ENCODE measurements at places on chromosomes 4 and X.
A peak's percentile ranks its signal among the peaks of the same experiment; 100 is the strongest.

DNA sequence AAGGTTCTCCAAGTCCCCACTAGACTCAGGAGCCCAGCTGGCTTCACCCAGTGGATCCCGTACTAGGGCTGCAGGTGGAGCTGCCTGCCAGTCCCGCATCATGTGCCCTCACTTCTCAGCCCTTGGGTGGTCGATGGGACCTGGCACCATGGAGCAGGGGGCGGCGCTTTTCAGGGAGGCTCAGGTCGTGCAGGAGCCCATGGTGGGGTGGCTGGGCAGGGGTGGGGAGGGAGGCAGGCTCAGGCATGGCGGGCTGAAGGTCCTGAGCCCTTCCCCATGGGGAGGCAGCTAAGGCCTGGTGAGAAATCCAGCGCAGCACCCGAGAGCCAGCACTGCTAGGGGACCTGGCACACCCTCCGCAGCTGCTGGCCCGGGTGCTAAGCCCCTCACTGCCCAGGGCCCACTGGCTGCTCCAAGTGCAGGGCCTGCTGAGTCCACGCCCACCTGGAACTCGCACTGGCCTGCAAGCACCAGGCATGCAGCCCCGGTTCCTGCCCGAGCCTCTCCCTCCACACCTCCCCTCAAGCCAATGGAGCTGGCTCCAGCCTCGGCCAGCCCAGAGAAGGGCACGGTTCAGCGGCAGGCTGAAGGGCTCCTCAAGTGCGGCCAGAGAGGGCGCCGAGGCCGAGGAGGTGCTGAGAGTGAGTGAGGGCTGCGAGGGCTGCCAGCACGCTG lies 72.7 kb upstream of the SLIT2 start:
- DNase-seq, result no peak

DNA sequence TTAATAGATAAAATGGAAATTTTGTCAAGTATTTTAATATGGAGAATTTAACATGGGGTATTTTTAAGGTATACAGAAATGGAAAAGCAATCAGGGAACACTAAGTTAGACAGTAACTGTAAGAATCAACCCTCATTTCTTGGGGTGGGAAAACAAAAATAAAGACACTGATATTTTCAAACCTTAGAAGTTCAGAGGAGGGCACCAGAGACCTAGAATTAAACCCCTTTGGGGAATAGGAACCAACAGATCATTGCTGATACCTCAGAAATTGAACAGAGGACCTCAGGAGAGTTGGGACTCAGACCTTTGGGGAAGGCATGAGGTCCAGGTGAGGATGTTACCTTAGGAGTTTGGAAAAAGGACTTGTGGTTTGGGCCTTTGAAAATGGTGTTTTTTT lies 435.6 kb downstream of the TMA16 start:
- no peak for DNase-seq

DNA sequence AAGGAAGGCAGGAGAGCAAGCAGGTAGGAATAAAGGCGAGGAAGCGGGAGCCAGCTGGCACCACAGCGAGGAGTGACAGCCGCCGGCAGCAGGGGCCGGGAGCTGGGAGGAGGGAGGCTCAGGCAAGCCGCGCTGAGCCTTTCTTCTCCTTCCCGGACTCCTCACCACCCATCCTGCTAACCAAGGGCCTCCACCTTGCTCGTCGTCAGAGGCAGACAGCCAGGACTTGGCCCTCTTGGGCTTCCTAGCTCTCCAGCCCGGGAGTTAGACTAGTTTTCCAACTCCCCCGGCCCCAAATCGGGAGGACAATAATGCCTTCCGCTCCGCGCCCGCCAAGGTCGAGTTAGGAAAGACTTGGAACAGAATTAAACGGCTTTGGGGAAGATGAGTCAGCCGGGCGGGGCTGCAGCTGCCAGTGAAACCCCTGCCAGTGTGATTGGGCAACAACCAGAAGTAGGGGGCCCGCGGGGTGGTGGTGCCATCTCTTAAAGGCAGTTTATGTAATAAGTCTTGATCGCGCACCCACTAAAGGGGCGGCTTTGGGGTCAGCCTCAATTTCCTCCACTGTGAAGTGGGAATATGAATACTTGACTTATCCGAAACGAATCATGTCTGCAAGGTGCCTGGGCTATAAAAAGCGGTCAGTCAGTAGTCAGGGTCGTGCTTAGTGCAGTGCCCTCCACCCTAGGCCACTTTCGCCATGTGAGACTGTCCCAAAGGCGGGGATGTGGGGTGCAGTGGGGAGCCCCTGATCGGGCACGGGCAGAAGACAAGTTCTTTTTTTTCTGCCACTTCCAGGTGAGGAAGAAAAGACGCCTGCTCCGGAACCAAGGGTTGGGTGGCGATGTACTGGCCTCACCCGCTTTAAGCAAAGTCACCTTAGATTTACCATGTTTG lies 6.7 kb upstream of the HSD17B10 start:
- no peak for DNase-seq

GRCh38 chr4:15744016-15744545 lies 34.0 kb upstream of the CD38 start:
- DNase-seq, result no peak

DNA sequence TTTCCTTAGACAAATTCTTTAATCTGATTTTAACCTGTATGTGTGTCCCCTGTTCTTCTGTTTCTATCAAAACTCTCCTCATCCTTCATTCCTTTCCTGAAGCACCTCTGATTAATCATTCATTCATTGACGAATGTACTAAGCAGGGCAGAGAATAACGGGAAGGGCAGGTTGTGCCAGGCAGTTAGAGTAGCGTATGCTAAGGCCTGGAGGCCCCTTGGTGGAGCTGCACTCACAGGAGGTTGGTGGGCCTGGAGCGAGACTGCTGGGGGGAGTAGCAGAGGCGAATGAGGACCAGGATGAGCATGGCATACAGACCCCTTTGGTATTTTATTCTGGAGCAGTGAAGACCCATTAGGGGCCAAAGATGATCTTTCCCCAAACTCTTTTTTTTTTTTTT lies 22.5 kb downstream of the PTTG2 start:
- peak; percentile 55 for DNase-seq

- no peak for DNase-seq
These were observed 66.1 kb upstream of the HGFAC start for GRCh38 chr4:3375688-3376087.

Measured in vagina (tissue), 2 donors.